Fibroblast of skin of abdomen (primary cell): ENCODE measurements at places on chromosomes 2 and 18.

DNA sequence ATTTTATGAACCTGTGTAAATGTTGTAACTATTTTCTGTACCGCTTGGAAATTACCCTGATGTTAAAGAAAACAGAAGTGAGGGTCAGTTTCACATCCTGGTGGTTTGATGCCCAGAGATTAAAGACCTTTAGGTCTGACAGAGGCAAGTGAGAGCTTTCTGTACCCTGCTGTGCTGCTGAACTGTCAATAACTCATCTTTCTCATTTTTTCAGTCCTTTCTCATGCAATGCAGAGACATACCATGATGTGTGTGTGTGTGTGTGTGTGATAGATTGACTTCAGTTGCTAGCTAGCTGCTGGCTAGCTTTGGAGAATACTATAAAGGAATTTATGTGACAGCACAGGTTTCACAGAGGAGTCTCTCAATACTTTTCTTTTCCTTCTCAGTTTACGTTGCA is 2025.6 kb upstream of the LRRTM1 start:
- DNase-seq: no peak

DNA sequence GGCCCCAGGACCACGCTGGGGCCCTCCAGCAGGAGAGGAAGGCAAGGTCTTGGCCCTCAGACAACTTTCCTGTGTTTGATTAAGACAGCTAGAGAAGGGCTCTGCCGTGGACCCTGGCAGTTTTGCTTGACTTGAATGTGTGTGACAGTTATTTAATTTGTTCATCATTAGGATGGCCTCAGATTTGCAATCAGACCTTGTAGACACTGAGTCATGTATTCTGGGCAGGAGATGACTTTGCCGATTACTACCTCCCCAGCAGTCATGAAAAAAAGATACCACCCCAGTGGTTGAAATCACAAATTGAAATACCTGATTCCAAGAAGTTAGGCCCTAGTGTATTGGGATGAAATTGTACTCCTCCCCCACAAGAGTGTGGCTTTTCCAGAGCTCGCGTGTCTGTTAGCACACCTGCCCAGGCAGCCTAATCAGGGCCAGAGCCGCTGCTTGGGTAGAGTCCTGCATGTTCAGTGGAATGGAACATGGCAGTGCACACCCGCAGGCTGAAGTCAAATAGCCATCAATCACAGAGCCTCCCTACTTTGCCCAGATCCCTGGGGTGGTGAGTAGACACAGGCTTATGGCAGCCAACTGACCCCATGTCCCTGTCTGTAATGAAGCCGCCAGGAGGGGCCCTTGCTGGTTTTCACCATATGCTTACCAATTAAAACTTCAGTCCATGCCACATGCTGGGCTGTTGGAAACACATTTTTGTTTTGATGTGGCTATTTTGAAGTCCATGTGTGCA is 122.5 kb downstream of the TPGS2 start:
- peak; percentile 61 for DNase-seq

GRCh38 chr2:43067254-43068040 is 159.0 kb downstream of the ZFP36L2 start:
- no peak for DNase-seq

- no peak for DNase-seq
Observed at GRCh38 chr2:111167076-111167862, 46.6 kb downstream of the BCL2L11 start.

GRCh38 chr2:157866202-157866601 is 9.9 kb downstream of the ACVR1 start:
- peak; percentile 40 for DNase-seq
